Stimulated activated CD4-positive, alpha-beta T cell treated with anti-CD3 and anti-CD28 coated beads, TNF-alpha, amount 100 ng/mL, for 1 hour (primary cell): ENCODE measurements at places on chromosomes 13 and 19.
A peak's percentile ranks its signal among the peaks of the same experiment; 100 is the strongest.

GRCh38 chr19:4494691-4495064 lies 22.6 kb downstream of the HDGFL2 start:
- no peak for DNase-seq

DNA sequence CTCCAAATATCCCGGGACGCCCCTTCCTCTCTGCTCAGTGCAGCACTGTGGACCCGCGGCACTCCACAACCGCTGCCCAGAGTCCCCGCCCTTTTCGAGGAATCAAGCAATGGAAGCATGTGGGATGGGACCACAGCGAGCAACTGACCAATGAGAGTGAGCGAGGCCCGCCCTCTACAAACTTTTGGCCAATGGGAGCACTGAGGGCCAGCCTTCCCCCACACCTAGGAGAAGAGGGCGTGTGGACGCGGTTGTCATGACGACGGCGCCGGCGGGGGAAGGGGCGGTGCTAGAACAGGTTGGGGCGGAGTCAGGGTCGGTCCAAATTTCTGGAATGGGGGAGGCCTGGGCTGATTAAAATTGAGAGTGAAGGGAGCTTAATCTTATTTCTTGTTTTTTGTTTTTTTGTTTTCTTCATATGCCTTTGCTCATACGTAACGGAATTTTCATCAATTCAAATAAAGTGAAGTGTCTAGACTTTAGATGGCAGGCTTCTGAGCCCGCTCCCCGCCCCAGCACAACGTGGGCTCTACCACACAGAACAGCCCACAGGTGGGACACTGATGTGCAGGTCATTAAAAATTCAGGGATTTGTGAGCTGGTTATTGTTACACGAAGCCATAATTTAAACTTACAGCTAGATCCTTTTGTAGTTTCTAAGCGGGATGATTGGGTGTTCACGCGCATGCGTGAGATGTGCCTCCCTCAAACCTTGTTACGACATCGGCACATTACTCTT lies at the start of gene DNAAF3:
DNAAF3 (minus strand) TSS at position 84 of the 739 bp plus-strand sequence. CDS start 200 bp downstream, outside the sequence.
- no peak for DNase-seq

DNA sequence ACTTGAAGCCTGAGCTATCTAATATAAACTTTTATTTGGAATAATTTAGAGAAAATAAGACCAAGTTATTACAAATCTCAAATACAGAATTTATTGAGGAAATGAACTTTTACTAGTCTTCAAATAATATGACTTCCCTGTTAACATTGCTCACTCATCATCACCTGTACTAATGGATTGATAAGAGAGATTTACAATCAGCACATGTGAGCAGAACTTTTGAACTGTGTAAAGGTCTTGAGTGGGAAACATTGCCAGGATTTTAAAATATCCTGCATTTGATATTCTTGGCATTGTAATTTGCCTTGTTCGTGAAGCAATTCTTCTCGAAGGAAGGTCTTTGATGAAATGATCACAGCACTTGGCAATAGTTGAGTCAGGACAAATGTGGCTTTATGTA lies 111.9 kb downstream of the FGF9 start:
- DNase-seq = no peak

DNA sequence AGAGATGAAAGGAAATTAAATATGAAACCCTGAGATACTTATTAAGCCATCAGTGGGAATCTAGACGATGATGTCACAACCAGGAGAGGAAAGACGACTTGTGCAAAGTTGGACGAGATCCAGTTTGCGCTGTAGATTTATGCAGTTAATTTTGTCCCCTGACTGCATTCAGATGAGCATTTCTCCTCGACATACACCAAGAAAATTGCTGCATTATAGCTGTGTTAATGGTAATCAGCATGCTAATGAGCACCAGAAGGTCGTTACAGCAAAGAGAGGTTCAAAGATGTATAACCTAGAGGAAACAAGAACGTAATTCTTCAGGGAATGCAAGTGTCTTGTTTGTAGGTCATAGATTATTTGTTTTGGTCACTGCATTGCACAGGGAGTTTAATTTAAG lies 371.7 kb downstream of the RBM26 start:
- no peak for DNase-seq

DNA sequence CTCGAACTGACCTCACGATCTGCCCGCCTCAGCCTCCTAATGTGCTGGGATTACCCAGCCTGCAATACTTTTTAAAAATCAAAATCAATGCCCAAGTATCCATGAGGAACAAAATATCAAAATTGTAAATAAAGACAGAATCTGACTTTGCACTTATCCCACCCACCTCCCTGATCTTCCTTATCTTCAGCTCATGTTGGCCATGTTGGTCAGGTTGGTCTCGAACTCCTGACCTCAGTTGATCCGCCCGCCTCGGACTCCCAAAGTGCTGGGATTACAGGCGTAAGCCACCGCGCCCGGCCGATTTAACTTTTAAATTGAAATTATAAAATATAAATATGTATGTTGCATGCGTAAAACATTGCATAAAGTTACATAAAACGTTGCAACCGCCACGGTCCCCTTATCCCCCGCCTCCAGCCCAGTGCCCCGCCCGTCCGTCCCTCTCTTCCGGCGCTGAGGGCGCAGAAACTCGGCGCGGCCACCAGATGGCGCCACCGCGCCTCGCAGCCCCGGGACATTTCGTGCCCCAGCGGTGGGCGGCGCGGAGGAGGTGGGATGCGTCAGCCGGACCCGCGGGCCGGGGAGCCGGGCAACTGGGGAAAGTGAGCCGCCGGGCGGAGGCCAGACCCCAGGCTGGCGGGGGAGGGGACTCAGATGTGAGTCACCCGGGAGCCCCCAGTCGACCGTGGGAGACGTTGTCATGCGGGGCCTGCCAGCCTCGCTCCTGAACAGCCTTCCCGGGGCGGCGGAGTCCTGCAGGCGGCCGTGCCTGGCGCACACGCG lies 1.5 kb upstream of the GADD45B start:
- DNase-seq = peak; percentile 81

DNA sequence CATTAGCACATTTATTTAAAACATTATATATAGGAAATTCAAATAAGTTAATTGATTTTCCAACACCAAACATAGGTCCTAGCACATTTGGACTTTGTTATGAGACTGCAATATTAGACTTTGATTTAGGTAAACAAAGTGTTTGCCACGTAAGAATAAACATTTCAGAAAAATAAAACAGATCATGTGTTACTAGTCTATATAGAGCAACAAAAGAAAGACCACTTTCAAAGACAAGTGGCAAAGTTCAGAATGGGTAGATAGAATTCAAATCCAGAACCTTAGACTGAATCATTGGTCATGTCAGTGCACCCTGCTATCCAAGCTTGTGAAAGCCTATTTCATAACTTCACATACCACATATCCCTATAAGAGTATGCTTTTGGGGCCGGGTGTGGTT lies 66.7 kb upstream of the PRR20A start:
- no peak for DNase-seq

DNA sequence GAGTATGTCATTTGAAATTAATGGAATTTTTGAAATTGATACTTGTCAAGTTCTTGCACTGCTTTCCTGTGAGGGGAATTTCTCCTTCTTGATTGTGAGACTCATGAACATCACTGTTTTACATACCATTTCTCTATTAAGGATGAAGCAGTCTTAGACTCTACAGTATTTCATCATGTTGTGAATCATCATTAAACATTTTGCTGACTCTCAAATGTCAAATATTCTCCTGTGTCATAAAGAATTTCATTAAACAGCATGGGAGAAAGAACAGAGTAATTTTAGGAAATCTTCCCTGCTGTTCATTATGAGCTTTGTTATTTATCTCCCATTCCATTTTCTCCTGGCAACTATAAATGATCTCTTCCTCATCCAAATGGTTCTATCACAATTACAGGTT lies 729.0 kb downstream of the PCDH9 start:
- DNase-seq = no peak

GRCh38 chr19:13052447-13053175 lies 50.0 kb downstream of the LYL1 start:
- DNase-seq = no peak

DNA sequence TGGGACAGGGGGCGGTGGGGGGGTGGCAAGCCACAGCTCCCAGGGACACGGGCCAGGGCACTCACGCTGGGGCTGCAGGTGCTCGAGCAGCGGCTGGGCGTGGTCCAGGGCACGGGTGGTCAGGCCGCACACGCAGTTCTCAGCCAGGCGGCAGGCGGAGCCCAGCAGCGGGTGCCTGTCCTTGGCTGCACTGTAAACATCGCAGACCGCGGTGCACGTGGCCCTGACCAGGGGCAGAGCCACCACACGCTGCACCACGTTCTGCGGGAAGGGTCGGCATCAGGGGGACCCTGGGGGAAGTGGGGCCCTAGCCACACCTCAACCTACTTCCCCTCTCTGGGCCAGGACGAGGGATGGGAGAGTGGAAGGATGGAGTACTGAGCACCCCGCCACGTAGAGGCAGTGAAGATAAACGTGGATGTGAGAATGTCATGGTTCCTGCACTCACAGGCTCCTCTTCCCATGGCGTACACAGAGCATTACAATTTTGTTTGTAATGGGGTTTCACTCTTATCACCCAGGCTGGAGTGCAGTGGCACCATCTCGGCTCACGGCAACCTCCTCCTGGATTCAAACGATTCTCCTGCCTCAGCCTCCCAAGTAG lies 3.4 kb downstream of the PLIN5 start:
- DNase-seq = no peak

DNA sequence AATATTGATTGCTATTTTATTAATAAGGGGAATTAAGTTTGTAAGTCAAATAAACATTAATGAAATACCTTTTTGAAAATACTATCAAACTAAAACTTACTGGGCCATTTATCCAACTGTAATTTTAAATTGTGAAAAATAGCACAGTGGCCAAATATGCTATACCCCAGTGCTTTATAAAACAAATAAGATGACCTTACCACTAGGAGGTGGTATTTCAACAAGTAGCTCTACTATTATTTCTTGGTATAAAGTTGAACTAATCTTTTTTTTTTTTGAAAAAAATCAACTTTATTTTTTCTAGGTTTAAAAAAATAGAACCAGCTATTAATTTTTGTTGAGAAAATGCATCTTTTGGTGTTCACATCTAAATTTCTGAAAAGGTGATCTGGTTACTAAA lies 14.7 kb downstream of the LACC1 start:
- no peak for DNase-seq

DNA sequence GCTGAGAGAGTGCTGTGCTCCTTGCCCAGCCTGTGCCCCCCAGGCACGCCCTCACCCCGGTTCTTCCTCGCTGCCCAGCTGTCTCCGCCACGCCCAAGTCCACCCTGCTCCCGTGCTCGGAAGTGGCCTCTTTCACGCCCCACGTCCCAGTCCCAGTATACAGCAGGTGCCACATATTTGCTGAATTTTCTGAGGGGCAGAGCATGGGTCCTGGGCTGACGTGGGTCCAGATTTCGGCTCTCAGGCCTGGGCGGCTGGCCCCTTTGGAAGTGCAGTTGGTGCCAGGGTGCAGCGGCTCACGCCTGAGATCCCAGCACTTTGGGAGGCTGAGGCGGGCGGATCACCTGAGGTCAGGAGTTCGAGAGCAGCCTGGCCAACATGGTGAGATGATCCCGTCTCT lies 3.4 kb downstream of the HCN2 start:
- no peak for DNase-seq
